ENCODE measurements at places on chromosomes 4 and X. TPM values are rescaled to one million over a fixed set of nuclear protein-coding genes. Genes with fewer than 3 reads are reported as not detected.

GRCh38 chr4:165879641-165880040, 6.6 kb downstream of the TLL1 start:
- H3K36me3 ChIP-seq: no peaks in the 10 kb centered on the region
- no peak for DNase-seq
- H3K27me3 ChIP-seq: peaks cover 9% of the 10 kb centered on the region
- no peak overlapping the region for H3K27ac ChIP-seq
- H3K4me1 ChIP-seq: no peaks in the 10 kb centered on the region
- no peak overlapping the region for H3K4me3 ChIP-seq

GRCh38 chr4:23819041-23819511, 70.8 kb downstream of the PPARGC1A start:
- no peaks in the 10 kb centered on the region for H3K4me1 ChIP-seq
- no peaks in the 10 kb centered on the region for H3K27me3 ChIP-seq
- no peak for DNase-seq
- H3K4me3 ChIP-seq: no peak overlapping the region
- H3K27ac ChIP-seq: no peak overlapping the region

Gene FAM47E
- 3.6 TPM for total RNA-seq

GRCh38 chr4:108141213-108141950, 27.4 kb downstream of the LEF1 start:
- no peak overlapping the region for H3K4me3 ChIP-seq
- no peaks in the 10 kb centered on the region for H3K4me1 ChIP-seq
- DNase-seq: no peak
- peaks cover 5% of the 10 kb centered on the region for H3K27me3 ChIP-seq
- no peaks in the 10 kb centered on the region for H3K36me3 ChIP-seq

Gene PLRG1
- 68.8 TPM for total RNA-seq

DNA sequence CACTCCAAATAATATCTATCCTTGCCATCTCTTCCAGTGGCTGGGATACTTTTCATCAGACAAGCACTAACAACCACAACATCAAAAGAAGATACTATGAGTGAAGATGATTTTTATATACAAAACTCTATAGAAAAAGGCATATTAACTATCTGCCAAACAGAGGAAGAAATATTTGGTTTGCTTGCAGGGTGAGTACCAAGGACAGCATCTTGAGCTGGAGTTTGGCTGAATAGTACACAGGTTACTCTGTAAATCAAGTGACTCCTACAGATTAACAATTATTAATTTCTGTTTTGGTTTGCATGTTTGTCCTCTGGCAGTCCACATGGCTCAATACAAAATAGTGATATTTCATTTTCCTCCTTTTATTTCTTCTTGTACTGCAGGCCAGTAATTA, 248.0 kb downstream of the RBMX2 start:
- no peaks in the 10 kb centered on the region for H3K27me3 ChIP-seq
- no peak overlapping the region for H3K4me3 ChIP-seq
- no peak overlapping the region for H3K27ac ChIP-seq
- DNase-seq: no peak
- no peaks in the 10 kb centered on the region for H3K4me1 ChIP-seq

Gene RRH
- total RNA-seq: not detected

- no peaks in the 10 kb centered on the region for H3K4me1 ChIP-seq
- H3K27ac ChIP-seq: no peak within 1 kb of the TSS
- H3K27me3 ChIP-seq: no peaks in the 10 kb centered on the region
- peak within 1 kb of the TSS; percentile 53 for H3K4me3 ChIP-seq
- no peaks in the 10 kb centered on the region for H3K36me3 ChIP-seq
- DNase-seq: peak; percentile 94
Measured at GRCh38 chrX:16946361-16946964, at the start of gene REPS2. Gene REPS2 (plus strand): TSS chrX:16946658. CDS start chrX:16946862, 204 bp downstream.

Gene MAGEE2
- total RNA-seq: not detected

- DNase-seq: no peak
- peak overlapping the region; percentile 54 for H3K4me3 ChIP-seq
Measured at GRCh38 chrX:49191574-49192011, 5.4 kb upstream of the PRICKLE3 start.

GRCh38 chr4:147765121-147765529, 33.2 kb downstream of the ARHGAP10 start:
- no peak overlapping the region for H3K4me3 ChIP-seq
- no peak for DNase-seq
- H3K27me3 ChIP-seq: no peaks in the 10 kb centered on the region
- H3K27ac ChIP-seq: no peak overlapping the region

Gene TCEANC
- total RNA-seq: 6.4 TPM

Gene NEIL3
- 0.52 TPM for total RNA-seq

DNA sequence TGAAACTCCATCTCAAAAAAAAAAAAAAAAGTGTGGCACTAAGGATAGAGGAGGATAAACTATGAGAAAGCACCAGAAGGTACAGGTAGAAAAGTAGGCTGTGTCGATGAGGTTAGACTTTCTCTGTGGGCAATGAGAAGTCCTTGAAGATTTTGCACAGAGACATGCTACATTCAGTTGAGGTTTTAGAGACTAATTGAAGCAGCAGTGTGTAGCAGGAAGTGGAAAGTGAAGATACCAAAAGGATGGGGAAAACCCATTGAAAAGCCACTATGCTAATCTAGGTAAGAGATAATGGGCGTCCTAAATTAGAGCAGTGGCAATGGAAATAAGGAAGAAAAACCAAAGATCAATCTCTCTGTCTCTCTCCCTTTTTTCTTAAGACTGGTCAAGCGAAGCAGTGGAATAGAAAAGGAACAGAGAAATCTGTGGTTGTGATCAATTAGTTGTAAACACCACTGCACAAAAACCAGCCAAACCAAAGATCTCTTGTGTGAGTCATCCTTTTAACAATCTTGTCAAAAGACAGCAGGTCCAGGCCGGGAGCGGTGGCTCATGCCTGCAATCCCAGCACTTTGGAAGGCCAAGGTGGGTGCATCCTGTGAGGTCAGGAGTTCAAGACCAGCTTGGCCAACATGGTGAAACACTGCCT, 3.5 kb downstream of the SPINK2 start:
- no peaks in the 10 kb centered on the region for H3K36me3 ChIP-seq
- H3K4me1 ChIP-seq: no peaks in the 10 kb centered on the region
- peaks cover 18% of the 10 kb centered on the region for H3K27me3 ChIP-seq

GRCh38 chrX:1661922-1662221, 47.0 kb downstream of the ASMT start:
- peak overlapping the region; percentile 32 for H3K4me3 ChIP-seq
- peak overlapping the region; percentile 31 for H3K27ac ChIP-seq
- no peaks in the 10 kb centered on the region for H3K36me3 ChIP-seq
- no peaks in the 10 kb centered on the region for H3K27me3 ChIP-seq
- no peaks in the 10 kb centered on the region for H3K4me1 ChIP-seq
- DNase-seq: no peak

- H3K4me3 ChIP-seq: no peak overlapping the region
- H3K27ac ChIP-seq: no peak overlapping the region
- no peaks in the 10 kb centered on the region for H3K27me3 ChIP-seq
- H3K4me1 ChIP-seq: no peaks in the 10 kb centered on the region
- peaks cover 88% of the 10 kb centered on the region for H3K36me3 ChIP-seq
Measured at GRCh38 chr4:73139991-73140390, 70.5 kb upstream of the COX18 start.

DNA sequence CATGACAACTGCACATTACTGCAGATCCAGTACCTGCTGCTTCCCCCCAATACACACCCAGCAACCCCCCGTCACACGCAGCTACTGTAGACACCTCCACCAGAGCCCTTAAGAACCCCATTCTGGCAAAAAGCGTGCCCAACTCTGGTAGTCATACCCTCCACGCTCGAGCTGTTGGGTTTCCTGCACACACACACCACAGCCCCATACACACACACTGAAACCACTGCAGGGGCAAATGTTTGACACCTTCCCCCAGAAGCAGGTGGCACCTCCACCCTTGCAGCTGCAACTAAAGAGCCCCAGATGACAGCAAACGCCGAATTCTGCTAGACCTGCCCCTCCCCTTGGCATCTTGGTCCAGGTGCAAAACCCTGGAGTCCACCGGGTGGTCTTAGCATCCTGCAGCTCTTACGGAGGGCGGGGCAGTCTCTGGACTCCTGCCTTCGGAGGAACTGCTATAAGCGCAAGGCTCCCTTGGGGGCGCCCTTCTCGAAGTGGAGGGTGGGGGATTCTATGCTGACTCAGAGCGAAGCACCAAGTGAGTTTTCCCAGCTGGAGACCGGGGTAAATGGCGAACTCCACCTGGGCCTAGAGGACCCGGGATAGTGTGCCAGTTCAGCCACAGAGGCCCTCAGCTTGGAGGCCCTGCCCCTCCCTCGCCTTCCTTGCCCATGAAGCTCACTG, 1.5 kb downstream of the FRMPD3 start:
- no peak overlapping the region for H3K4me3 ChIP-seq
- H3K27ac ChIP-seq: no peak overlapping the region
- H3K36me3 ChIP-seq: no peaks in the 10 kb centered on the region

DNA sequence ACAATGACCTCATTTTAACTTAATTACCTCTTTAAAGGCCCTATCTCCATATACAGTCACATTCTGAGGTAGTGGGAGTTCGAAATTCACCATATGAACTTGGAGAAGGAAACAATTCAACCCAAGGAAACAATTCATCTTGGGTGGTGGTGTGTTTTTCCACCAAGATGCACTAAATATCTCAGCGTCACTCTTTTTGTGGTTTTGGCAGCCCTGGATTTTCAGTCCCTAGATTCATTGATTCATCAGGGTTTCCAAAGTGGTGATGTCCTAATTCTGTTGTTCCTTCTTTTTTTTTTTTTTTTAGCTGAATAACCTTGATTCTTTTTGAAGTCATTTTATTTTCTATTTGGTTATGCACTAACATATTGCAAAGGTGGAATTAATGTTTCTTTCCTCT, 162.6 kb upstream of the RAPGEF2 start:
- DNase-seq: no peak
- H3K27ac ChIP-seq: no peak overlapping the region
- no peak overlapping the region for H3K4me3 ChIP-seq
- H3K27me3 ChIP-seq: no peaks in the 10 kb centered on the region

DNA sequence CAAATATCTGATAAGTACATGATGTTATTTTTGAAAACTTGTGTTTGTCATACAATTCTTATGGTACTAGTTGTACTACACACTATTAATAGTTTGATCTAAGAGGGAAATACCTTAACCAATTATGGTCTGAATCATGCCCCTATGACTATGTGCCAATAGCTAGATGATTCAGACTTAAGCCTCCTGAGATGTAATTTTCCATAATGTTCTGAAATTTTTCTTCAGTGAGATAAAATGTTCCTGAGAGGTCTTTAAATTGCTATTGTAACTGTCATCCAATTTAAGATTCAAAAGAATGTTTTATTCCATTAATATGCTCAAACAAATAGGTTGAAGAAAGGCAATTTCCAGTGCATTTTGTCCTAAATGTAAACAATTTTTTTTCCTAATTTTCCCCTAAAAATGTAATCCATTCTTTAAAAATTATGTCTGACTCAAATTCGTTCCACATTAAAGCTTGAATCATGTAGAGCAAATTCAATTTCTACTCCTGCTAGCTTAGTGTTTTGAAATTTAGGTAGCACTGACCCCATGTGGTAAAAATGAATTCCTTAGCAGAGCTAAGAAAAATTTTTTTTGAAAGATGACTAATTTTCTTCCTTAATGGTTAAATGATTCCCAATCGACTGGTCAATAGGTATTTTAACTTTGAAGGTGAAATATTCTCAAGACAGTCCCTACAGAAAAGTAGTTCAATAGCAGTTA, 49.1 kb downstream of the APOOL start:
- DNase-seq: no peak
- no peak overlapping the region for H3K4me3 ChIP-seq
- H3K27me3 ChIP-seq: no peaks in the 10 kb centered on the region
- no peak overlapping the region for H3K27ac ChIP-seq

DNA sequence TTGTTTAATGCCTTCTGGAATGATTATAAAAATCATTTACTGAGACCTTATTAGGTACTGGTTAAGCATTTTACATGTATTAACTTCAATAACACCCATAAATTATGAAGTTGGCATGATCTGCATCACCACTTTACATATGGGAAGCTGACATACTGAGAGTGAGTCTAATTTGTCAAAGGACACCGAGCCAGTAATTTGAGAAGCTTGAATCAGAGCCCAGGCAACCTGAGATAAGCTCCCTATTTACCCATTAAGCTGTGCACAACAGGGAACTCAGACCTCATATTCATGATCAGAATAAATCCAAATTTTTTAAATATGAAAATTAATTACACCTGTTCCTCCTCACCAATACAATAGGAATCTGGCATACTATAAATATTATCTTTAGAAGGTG, 247.9 kb upstream of the EPHA5 start:
- no peaks in the 10 kb centered on the region for H3K27me3 ChIP-seq
- no peaks in the 10 kb centered on the region for H3K4me1 ChIP-seq
- no peak overlapping the region for H3K4me3 ChIP-seq
- H3K27ac ChIP-seq: no peak overlapping the region
- DNase-seq: no peak

DNA sequence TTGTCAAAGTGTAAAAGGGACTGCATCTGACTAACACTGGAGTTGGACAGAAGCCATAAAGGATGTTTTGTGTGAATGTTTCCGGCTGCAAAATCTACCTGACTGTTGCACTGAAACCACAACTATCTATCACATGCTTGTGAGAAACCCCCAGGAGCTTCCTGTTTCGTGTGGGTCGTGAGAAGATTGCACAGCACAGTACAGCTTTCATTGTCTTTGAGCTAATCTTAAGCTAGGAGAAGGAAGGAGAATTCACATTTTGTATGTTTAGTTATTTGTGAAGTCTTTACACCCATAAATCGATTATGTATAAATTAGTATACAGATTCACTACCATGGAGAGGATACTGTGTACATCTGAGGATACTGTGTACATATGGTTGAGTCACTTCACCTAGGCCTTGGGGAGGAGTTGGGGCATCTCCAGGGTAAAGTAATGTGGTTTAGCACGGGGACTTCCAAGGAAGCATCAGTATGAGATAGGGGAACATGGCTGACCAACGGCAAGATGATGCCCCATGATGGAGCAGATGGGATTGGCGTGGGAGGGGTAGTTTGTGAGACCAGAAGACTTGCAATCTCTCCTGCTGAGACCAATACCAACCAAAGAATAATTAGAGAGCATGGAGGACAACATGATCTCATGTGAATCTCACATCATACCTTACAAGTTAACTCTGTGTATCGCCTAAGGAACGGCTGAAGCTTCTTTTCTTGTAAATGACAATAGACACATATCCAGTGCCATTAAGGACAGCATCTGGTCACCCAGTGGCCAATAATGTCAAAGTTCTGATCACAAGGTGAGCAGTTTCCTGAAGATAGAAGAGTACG, 43.1 kb upstream of the FAM9C start:
- H3K27me3 ChIP-seq: no peaks in the 10 kb centered on the region
- H3K36me3 ChIP-seq: no peaks in the 10 kb centered on the region
- H3K4me1 ChIP-seq: peaks cover 18% of the 10 kb centered on the region
- DNase-seq: no peak

- H3K4me1 ChIP-seq: no peaks in the 10 kb centered on the region
- H3K4me3 ChIP-seq: no peak overlapping the region
- H3K27ac ChIP-seq: no peak overlapping the region
- H3K27me3 ChIP-seq: no peaks in the 10 kb centered on the region
- H3K36me3 ChIP-seq: no peaks in the 10 kb centered on the region
Measured at GRCh38 chrX:17024886-17025285, 78.4 kb downstream of the REPS2 start.

GRCh38 chrX:10124506-10125247, 32.1 kb upstream of the CLCN4 start:
- H3K27ac ChIP-seq: no peak overlapping the region
- H3K4me1 ChIP-seq: peaks cover 3% of the 10 kb centered on the region
- no peaks in the 10 kb centered on the region for H3K27me3 ChIP-seq
- no peak overlapping the region for H3K4me3 ChIP-seq

- H3K27ac ChIP-seq: no peak overlapping the region
- no peak overlapping the region for H3K4me3 ChIP-seq
- H3K27me3 ChIP-seq: no peaks in the 10 kb centered on the region
- DNase-seq: no peak
- H3K4me1 ChIP-seq: no peaks in the 10 kb centered on the region
- no peaks in the 10 kb centered on the region for H3K36me3 ChIP-seq
Measured at GRCh38 chr4:21986307-21986706, 37.7 kb upstream of the KCNIP4 start.

All from upper lobe of right lung (tissue), 1 donor.